ENCODE measurements at places on chromosomes 2 and 18.

- DNase-seq = no peak
These were observed 74.6 kb upstream of the GPC1 start for GRCh38 chr2:240360645-240361475.

DNA sequence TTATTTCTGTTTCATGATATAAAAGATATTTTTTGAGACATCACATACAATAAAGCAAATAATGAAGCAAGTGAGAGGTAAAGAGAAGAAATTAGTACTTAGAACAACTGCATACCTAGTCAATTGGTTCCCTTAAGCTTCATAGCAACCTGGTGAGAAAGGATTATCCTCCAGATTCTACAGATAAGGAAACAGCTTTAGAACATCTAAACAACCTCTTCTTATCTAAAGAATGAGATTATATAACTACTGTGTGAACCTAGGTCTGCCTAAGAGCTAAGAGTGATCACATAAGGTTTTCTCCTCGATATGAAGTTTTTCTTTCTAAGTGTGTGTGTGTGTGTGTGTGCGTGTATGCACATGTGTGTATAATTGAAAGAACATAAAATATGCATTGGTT is 265.1 kb downstream of the NOL4 start:
- no peak for DNase-seq

GRCh38 chr18:62377131-62377807 is 52.2 kb downstream of the TNFRSF11A start:
- no peak for DNase-seq

- DNase-seq = no peak
These were observed 652.6 kb downstream of the BCL11A start for GRCh38 chr2:59900728-59901452.

- no peak for DNase-seq
These were observed 6.2 kb upstream of the EFR3B start for GRCh38 chr2:25035537-25036220.
